ENCODE measurements at places on chromosomes 1 and 21. TPM values are rescaled to one million over a fixed set of nuclear protein-coding genes. Genes with fewer than 3 reads are reported as not detected.

GRCh38 chr1:150127868-150128267, 21.8 kb upstream of the PLEKHO1 start:
- no peak for DNase-seq

Gene EXTL1
- total RNA-seq = 0.07 TPM

- DNase-seq = no peak
Observed at GRCh38 chr1:33045814-33046213, 9.1 kb upstream of the AK2 start.

Gene GLIS1
- 2.7 TPM for total RNA-seq

- no peak for DNase-seq
Observed at GRCh38 chr21:29077651-29078090, 4.2 kb upstream of the CCT8 start.

Gene LRRC39
- total RNA-seq = not detected

DNA sequence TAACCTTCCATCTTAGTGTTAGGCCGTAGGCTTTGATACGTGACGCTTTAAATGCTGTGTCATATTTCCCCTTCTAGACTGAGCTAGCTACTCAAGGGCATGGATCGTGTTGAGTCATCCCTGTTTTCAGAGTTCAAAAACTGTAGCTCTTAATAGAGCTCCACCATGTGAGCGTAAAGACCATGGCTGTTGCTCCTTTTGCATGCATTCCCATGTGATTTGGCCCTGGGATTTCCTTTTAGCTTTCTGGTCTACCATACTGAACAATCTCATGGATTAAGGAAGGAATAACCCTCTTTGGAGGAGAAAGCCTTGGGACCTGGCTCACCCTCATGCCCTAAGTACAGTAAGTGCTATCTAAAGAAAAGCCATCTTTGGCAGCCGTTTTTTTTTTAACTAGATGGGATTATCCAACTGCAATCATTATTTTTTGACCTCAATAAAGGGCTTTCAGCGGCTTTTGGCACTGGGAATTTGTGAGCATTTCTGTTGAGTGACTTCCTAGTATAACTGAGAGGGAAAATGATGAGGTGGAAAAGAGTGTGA, 76.6 kb downstream of the PLPP3 start:
- DNase-seq = no peak

Gene CFHR4
- total RNA-seq = not detected

DNA sequence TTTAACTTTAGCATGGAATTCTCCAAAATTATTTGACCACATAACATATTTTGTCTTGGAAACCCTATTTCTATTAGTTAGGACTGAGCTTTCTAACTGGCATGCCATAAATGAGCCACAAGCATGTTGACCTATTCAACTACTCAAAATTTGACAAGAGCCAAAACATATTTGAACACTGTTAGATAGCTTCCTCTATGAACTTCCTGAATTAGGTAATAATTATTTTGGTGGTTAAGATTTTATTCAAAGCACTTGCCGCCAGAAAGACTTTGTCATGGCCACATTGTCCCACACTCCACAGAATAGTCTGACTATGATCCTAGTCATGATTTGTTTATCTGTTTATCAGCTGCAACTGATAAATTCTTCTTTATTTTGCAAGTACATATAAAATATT, 23.1 kb upstream of the CTPS1 start:
- DNase-seq = no peak

- DNase-seq = no peak
Observed at GRCh38 chr1:29133861-29134694, 10.4 kb upstream of the TMEM200B start.

DNA sequence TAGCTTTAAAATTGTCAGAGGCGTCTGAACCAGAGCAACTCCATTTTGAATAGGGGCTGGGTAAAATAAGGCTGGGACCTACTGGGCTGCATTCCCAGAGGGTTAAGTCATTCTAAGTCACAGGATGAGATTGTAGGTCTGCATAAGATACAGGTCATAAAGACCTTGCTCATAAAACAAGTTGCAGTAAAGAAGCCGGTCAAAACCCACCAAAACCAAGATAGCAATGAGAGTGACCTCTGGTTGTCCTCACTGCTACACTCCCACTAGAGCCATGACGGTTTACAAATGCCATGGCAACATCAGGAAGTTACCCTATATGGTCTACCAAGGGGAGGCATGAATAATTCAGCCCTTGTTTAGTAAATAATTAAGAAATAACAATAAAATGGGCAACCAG, 143.6 kb downstream of the GABPA start:
- no peak for DNase-seq

GRCh38 chr1:108533351-108534083, 26.4 kb upstream of the EEIG2 start:
- DNase-seq = no peak

DNA sequence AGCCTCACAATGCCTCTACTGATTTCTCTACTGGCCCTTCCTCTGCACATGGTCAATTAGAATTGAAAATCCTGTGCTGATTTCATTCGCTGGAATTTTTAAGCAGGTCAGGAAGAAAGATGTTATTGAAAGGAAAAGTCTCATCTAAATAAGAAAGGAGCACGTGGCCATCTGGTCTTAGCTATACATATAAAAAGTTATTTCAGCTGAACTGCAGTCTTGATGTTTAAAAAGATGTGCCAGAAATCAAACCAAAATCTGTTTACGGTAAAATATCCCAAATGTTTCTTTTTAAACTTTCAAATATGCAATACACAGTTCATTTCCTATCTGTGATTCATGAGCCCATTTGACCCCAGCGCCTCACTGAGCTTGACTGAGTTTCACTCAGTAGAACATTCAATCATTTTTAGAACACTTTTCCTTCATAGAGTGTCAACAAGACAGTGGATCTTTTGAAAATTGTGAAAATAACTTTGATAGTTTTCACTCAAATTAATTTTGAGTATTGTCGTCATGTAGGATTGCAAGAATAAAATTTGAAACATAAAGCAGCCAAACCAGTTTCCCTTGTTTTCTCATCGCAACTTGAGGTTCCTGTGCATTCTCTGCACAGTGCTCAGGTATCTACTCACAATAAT, 293.6 kb downstream of the PTPRC start:
- DNase-seq = no peak

GRCh38 chr1:69201716-69202115, 366.0 kb upstream of the LRRC7 start:
- no peak for DNase-seq

DNA sequence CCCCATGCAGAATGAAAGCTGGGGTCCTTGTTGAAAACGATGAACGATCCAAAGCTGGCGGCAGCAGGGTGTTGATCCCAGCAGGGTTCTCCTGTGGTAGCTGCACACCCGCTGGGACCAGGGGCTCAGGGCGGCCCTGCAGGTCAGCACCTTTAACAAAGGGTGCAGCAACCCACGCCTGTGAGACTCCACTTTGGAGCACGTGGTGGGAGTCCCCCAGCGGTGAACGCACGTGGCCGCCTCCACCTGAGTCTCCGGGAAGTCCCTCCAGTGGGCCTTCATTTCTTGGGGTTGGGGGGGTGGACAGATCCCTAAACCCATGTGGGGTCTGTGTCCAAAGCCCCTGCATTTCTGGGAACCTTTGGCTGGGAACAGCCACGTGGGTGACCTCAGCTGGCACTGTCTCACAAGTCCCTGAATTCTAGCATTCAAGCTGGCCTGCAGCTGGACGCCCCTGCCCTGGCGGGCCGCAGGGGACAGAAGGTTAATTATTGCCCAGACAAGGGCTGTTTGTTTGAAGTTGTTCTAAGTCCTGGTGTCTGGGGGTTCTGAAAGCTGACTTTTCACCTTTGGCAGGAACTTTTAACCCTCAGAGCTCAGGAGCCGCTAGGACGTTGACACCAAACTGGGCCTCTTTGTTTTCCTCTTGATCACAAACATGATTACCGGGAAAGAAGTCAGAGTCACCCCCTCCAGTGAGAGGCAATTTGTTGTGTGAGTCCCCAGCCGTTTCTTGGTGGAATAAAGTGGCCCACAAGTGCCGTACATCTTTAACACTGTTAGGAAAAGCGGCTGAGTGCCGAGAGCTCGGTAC, 64.5 kb downstream of the COL18A1 start:
- DNase-seq = no peak

Gene SMYD2
- 82.2 TPM for total RNA-seq

GRCh38 chr21:37367336-37367702, 746 bp downstream of the DYRK1A start:
- no peak for DNase-seq

Gene LYPD8
- not detected for total RNA-seq

GRCh38 chr1:224502459-224503160, 68.0 kb upstream of the WDR26 start:
- DNase-seq = no peak

DNA sequence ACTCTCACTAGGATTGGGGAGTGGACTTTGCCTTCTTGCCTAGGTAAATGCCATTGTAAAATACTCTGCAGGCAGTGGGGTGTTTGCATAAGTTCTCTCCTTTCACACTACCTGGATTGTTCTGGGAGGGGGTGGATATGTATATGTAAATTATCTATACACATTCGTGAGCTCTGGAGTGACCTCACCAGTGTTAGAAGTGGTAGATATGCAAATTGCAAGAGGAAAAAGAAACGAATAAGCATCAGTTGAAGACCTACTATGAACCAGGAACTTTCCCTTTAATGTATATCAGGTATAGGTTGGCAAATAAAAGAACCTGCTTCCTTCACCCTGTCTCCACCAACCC, 1.5 kb upstream of the ARHGEF11 start:
- DNase-seq = no peak

DNA sequence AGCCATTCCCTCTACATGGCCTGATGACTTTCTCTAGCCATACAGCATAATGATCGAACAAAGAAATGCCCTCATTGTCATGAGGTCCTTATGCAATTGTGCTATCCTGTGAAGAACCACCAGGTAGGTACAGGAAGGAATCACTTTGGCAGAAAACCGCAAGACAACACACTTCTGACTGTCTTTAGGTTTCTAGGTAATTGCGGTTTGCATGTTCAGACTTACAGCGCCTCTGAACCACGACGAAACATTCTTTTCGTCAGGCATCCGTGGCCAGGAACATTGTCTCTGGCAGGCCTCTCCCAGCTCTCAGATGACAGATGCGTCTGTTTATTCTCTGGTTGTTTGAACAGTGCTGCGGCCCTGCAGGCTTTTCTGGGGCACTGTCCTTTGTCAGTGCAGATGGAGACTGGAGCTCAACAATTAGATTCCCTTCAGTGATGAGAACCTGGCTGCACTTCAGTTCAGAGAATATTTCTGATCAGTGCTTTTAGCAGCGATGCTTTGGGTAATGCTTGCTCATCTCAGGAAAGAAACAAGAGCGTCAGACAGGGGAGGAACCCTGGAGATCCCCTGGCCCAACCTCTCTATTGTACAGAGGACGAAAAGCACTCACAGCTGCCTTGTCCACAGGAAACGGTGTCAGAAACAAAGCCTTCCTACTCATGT, 63.4 kb downstream of the B3GALT5 start:
- DNase-seq = peak; percentile 95

Gene RHCE
- total RNA-seq = not detected

DNA sequence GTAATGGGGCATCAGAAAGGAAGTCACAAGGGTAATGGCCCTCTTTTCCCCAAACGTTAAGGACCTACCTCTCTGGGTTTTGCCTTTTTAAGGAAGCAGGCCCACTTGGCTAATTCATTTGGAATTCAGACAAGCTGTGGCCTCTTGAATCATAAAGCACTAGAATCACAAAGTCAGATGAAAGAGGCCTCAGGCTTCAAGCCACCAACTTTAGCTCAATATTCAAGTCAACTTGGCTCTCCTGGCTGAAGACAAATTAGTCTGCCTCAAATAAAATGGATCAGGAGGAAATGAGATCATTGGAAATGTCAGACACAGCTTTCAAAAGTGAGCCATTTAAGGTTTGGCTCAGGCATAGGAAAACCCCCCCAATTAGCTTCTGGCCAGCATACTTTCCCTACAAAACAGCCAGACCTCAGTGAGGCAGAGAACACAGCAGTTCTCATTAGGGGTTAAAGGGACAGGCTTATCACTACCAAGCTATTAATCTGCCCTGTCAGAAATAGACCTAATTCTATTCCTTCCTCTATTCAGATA, 34.3 kb downstream of the SLC35D1 start:
- DNase-seq = peak; percentile 13

DNA sequence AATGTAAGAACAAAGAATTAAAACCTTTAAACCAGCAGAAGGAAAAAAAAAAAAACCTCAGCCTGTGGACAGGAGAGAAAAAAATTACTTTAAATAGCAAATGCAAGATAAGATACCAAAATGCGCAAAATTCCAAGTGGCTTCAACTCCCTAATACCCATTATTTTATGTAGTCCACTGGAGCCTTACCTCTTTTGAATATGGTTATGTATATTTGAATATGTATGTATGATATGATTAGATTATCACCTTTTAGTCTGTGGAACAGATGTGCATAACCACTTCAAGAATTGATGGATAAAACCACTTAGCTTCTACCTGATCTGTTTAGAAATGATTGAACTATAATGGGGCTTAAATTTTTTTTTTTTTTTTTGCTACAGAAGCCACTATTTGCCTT, 52.4 kb upstream of the C1orf115 start:
- DNase-seq = no peak

DNA sequence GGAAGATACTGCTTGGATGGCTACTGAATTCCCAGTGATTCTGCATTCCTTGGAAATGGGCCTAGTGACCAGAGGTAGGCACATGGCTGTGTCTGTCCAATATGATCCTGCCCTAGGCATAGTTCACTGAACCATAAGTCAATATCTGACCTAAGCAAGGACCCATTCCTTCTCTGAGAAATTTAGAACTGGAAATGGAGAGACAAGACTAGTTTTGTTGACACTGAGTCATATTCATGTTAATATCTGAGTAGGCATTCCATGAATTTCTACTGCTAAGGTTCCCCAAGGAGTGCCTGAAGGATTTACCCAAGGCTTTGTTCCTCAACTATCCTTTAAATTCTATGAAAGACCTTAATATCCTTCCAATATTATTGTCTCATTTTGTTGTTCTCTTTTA, 329.8 kb upstream of the BEND5 start:
- DNase-seq = no peak

- DNase-seq = no peak
Observed at GRCh38 chr1:114349891-114350605, 161.0 kb downstream of the TRIM33 start.

- no peak for DNase-seq
Observed at GRCh38 chr1:91829293-91830153, 56.4 kb downstream of the TGFBR3 start.

DNA sequence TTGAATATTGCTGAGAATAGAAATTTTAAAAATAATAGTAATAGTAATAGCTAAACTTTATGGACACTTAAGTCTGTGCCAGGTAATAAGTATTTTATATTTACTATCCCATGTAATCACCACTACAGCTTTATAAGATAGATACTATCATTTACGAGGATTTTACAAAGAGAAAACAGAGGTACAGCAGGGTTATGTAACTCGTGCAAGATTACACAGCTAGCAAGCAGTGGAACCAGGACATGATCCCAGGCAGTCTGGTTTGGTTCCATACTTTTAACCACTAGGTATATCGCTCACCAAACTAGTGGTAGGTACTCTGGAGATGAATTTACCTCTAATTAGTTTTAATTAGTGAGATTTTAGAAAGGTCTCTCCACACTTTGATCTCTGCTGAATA, 42.5 kb downstream of the SPAG17 start:
- no peak for DNase-seq

Gene THEM5
- total RNA-seq = not detected

Measured in epithelial cell of proximal tubule (primary cell).